ENCODE measurements at places on chromosomes 5 and 9.

- no peak for DNase-seq
These were observed 256.9 kb downstream of the MAN2A1 start for GRCh38 chr5:109946610-109947009.

DNA sequence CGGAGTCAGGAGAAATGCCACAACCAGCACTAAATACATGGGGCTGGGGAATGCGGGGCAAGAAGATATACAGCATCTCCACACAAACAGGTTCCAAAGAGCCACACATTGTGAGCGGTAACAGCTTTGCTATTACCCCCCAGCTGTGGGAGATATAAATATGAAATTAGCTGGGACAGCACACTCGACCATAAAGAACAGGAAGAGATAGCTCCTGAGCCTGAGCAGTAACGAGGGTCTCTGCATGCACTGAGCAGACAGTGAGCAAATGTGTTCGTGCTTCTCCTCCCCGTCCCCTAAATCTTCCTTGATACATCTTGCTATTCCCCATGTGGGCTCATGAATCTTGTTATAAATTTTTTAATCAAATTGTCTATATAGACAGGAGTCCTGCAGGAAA, 53.1 kb downstream of the ADAMTS2 start:
- DNase-seq, result no peak

- DNase-seq, result no peak
These were observed 445.4 kb upstream of the RGMB start for GRCh38 chr5:98328015-98328414.

GRCh38 chr9:28215536-28216299, 642.4 kb upstream of the C9orf72 start:
- DNase-seq, result no peak
